ENCODE measurements at places on chromosomes 16 and 17. TPM values are rescaled to one million over a fixed set of nuclear protein-coding genes. Genes with fewer than 3 reads are reported as not detected.

EVI2A gene
- 1.00 TPM for total RNA-seq

SMIM36 gene
- total RNA-seq, result not detected

MYH2 gene
- total RNA-seq, result under 0.01 TPM

TMEM114 gene
- not detected for total RNA-seq

LAT gene
- total RNA-seq, result 1.8 TPM

MRPS7 gene
- total RNA-seq, result 59.7 TPM

CD300H gene
- not detected for total RNA-seq

C16orf86 gene
- 6.0 TPM for total RNA-seq

NACA2 gene
- total RNA-seq, result not detected

MYH10 gene
- total RNA-seq, result 159 TPM

HEATR9 gene
- not detected for total RNA-seq

SOCS3 gene
- total RNA-seq, result 112 TPM

PPP1R9B gene
- total RNA-seq, result 41.8 TPM

CDK3 gene
- total RNA-seq, result 0.92 TPM

PRAC1 gene
- not detected for total RNA-seq

UTS2R gene
- not detected for total RNA-seq

SSTR5 gene
- not detected for total RNA-seq
